ENCODE measurements at places on chromosomes 11 and 22. TPM values are rescaled to one million over a fixed set of nuclear protein-coding genes. Genes with fewer than 3 reads are reported as not detected.
A peak's percentile ranks its signal among the peaks of the same experiment; 100 is the strongest.

GRCh38 chr11:96647621-96648020 lies 257.8 kb downstream of the JRKL start:
- DNase-seq, result no peak

The PDXP gene
- total RNA-seq, result 18.0 TPM

DNA sequence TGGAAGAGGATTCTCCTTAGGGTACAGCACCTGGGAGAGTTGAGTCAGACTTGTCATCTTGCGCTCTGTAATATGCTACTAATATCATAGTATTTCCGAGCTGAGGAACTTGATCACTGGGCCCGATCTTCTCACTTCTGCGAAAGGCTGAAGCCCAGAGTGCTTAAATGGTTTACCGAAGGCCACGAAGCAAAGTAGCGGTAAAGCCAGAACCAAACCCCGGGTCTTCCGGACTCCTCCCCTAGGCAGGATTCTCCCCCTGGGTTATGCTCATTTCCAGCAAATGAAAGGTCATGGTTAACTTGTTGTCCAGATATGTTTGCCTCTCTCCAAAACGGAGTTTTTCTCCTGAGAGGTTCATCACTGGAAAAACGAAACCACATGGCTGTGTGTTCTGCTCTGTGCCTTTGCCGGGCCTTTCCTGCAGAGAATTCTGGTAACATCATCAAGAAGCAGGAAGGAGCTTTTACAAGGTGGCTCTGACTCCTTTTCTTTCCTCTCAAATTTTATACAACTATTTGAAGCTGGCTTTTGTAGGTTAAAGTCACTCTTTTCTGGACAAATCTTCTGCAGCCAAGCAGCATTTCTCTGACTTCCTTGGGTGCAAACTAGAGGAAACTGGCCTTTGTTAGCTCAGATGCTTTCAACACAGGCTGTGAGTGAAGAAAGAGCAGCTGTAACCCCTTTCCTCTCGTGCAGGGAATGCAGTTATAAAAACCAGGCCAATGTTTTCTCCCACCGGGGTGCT lies 35.5 kb downstream of the UBASH3B start:
- peak; percentile 55 for DNase-seq

The PLA2G3 gene
- 1.0 TPM for total RNA-seq

The UPK3A gene
- not detected for total RNA-seq

The MS4A3 gene
- not detected for total RNA-seq

DNA sequence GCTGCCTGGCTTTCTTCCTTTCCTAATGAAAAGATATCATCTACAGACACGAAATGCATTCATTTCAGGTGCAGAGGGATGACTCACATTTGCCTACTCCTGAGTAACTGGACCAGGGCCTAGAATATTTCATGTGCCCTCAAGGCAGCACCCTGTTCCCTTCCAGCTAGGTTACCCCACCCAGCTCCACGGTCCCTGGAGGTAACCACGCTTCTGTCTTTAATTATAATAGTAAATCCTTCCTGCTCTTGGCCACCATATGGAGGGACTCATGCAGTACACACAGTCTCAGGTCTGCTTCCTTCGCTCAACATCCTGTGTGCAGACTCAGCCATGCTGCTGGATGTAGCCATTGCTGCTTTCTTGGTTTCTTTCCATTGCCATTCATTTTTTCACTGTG lies 22.3 kb downstream of the DHCR7 start:
- no peak for DNase-seq

DNA sequence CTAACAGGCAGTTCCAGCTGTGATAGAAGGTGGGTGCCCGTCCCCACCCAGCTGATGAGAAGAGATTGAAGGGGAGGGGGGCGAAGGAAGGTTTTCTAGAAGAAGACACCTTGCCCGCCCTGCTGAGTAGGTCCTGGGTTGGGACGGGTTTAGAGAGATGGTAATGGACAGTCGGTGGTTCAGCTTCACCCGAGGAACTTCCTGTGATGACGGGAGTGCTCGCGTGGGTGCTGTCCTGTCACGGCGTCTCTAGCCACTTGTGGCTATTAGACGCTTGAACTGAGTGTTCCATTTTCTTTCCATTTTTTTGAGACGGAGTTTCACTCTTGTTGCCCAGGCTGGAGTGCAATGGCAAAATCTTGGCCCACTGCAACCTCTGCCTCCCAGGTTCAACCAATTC lies 27.6 kb upstream of the MGAT3 start:
- DNase-seq, result no peak

The C22orf31 gene
- not detected for total RNA-seq

- peak; percentile 43 for DNase-seq
These were observed 395.7 kb downstream of the MN1 start for GRCh38 chr22:27405672-27406388.

- no peak for DNase-seq
These were observed 20.6 kb upstream of the YWHAH start for GRCh38 chr22:31923747-31924146.

The HTR3B gene
- not detected for total RNA-seq

The TIMP3 gene
- total RNA-seq, result 2.0 TPM

- no peak for DNase-seq
These were observed 192.6 kb downstream of the DSCAML1 start for GRCh38 chr11:117604336-117604995.

The CLMP gene
- total RNA-seq, result 0.18 TPM

DNA sequence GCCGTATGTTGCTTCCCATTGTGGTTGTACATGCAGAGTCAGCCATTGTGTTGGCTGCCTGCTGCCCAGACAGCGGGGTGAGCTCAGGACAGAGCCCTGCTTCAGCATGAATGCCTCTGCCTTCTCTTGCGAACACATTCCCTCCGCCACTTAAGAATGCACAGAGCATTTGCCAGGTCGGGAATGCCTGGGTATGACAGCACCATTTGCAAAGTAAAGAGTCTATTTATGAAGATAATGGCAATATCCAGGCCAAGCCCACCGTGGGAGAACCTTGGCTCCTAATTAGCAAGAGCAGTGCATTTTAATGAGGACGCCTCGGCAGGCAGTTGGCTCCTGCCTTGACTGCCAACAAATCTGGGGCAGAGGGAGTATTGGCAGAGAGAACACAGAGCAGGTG lies 62.5 kb upstream of the SORL1 start:
- no peak for DNase-seq

GRCh38 chr11:88579466-88579865 lies 241.9 kb upstream of the CTSC start:
- peak; percentile 86 for DNase-seq

- DNase-seq, result no peak
These were observed 32.9 kb downstream of the CABIN1 start for GRCh38 chr22:24043958-24044357.

The OR5A1 gene
- not detected for total RNA-seq

The MAJIN gene
- total RNA-seq, result not detected

The APOL5 gene
- not detected for total RNA-seq

- peak; percentile 75 for DNase-seq
These were observed 15.8 kb downstream of the CYB5R2 start for GRCh38 chr11:7657306-7658025.

DNA sequence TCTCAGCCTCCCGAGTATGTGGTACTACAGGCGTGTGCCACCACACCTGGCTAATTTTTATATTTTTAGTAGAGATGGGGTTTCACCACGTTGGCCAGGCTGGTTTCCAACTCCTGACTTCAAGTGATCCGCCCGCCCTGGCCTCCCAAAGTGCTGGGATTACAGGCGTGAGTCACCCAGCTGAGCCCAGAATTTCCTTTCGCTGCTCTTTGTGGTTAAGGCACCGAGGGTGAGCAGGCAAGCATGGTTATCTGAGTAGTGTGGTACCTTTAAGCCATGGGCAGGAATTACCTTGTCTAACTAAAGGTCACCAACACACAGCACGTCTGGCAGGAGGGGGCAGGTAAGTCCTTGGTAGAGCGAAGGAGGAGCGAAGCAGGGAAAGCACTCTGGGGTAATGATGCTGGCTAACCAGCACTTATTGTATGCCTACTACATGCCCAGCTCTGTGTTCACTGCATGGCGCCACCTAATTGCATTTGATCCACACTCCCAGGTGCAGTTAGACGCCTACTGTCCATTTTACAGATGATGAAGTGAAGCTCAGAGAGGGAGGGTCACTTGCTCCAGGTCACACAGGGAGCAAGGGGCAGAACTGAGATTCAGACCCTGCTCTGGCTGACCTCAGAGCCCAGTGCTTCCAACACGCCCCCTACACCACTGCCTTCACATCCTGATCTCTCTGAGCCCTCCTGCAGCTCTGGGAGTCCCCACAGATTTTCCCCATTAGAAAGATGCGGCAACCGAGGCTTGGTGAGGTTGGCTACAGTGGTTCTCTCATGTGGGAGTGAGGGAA lies 45.7 kb downstream of the TRIOBP start:
- DNase-seq, result no peak

DNA sequence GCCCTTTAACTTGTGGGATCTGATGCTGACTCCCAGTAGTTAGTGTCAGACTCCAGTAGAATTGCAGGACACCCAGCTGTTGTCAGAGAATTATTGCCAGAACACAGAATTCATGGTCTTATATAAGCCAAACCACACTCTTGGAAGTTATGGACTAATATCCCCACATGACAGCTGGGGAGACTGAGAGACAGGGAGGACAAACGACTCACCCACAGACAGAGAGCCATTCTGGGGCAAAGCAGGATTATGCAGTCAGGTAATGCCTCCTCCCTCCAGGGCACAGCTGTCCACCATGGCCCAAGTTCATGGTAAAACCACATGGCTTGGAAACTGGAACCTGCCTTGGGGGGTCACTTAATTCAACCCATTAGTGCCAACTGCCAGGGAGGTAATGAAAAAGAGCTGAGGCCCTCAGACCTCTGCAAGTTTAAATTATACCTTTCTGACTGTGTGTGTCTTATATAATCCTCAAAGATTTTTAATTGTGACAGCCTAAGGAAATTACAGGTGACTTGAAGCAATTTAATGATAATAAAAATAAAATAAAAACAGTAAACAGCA lies 299.5 kb downstream of the BUD13 start:
- no peak for DNase-seq

DNA sequence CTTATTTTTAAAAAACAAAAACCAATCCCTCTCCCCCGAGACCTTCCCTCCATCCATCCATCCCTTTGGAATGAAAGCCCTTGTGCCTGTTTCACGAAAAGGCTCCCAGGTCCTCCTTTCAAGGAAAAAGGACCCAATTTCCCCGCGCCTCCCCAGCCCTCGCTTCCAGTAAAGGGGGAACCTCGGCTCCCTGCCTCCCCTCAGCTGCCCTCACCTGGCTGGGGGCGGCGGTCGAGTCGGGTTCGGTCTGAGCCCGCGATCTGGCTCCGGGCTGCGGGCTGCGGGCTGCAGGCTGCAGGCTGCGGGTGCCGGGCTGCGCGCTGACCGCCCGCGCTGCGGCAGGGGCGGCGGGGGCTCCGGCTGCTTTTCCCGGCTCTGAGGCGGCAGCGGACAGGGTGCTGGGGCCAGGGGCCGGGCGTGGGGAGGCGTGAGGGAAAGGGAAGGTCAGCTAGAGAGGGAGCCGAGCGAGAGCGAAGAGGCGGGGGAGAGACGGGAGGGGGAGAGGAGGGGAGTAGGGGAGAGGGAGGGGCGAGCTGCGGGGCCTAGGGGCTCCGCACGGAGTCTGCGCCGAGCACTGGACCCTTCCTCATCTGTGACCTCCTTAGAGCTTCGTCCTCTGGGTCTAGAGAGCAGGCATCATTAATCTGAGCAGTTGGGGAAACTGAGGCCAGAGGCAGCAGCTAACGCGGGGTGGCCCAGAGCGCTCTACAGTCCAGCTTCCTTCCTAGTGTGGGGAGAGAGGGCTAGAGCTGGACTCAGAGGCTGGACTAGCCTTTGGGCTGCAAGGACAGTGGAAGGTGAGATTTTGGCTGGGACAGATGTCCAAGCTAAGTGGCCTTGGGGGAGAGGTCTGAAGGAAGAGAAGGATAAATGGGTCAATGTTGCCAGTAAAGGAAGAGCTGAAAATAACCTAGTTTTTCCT lies at the start of gene C1QTNF4:
TSS of gene C1QTNF4 (minus strand) at position 478 of the 922 bp plus-strand sequence. CDS start 3,601 bp downstream, outside the sequence.
- no peak for DNase-seq

GRCh38 chr11:86234831-86235461 lies 9.6 kb upstream of the EED start:
- DNase-seq, result no peak

GRCh38 chr11:123939317-123939716 lies at the start of gene OR4D5:
Gene OR4D5 (plus strand): TSS chr11:123939617. CDS start chr11:123939617, 0 bp downstream.
- no peak for DNase-seq

DNA sequence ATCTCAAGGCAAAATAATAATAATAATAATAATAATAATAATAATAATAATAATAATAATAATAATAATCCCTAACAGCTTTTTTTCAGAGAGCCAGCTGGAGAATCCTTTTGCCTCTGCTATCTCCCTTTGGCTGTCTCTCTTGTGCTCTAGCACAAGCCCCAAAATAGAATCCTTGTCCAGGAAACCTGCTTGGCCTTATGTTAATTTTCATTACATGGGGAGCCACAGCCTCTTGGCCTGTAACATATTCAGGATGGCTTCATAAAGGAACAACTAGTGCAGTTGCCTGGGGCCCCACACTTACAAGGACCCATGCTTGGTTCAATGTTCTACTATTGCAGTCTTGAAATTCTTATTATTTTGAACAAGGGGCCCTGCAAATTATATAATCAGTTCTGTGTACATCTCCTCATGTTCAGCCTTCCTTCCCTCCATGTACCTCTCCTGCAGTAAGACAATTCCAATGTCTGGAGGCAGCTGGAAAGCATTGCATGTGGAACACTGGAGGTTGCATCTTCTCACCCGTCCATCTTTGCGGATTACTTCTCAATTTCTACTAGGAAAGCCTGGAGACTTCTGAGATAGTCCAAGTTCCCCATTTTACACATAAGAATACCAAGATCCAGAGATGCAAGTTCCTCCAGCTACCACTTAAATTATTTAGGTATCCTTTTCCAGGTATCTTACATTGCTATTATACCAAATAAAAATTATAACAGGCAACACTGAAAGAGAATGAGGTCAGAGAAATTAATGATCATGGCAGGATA lies 37.8 kb upstream of the SORL1 start:
- no peak for DNase-seq

DNA sequence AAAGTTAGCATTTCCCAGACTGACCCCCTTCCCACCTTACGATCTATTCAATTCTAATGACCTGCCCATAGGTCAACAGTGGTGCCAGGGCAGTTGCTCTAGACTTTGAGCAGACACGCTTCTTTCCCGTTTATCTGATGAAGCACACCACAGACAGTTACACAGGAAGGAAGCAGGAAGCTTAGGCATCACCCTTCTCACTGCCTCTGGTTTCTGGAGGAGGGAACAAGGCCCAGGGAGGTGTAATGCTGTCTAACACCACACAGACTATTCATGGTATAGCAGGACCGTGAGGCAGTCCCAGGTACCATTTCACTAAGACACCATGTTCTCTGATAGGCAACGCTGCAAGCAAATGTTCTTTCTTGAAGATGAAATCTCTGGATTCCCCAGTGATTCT lies 279.4 kb downstream of the NTM start:
- no peak for DNase-seq

DNA sequence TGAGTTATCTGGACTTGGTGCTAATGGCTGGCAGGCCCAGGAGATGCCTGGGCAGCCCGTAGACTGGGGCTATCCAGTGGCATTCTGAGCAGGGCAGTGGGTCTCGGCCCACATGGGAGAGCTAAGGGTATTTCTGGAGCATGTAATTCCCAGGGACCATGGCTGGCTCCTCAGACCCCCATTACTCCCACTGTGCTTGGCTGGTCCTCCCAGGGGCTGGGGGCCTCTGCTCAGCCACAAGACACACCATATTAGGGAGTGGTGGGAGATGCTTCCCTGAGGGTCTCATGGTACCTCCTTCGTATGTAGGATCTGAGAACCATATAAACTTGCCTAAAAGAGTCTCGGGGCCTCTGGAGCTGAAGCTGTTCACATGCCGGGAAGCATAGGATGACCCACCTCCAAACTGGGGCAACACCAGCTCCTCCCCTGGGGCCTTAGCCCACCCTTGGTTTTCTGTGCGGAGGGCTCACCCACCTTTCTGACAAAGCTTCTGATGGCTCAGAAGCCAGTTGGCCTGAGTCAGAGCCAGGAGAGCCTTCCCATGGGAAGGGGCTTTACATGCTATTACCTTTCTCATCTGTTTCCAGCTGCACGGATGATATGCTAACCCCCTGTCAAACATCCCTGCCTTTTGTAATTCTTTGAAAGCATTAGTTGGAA lies 9.5 kb upstream of the FTH1 start:
- DNase-seq, result no peak

The MPZL3 gene
- 7.0 TPM for total RNA-seq
